ENCODE measurements at places on chromosomes 16 and 17.

- DNase-seq: no peak
These were observed 4.1 kb downstream of the CCDC102A start for GRCh38 chr16:57532266-57532625.

GRCh38 chr16:55045329-55045728 lies 114.7 kb downstream of the IRX5 start:
- DNase-seq: no peak

DNA sequence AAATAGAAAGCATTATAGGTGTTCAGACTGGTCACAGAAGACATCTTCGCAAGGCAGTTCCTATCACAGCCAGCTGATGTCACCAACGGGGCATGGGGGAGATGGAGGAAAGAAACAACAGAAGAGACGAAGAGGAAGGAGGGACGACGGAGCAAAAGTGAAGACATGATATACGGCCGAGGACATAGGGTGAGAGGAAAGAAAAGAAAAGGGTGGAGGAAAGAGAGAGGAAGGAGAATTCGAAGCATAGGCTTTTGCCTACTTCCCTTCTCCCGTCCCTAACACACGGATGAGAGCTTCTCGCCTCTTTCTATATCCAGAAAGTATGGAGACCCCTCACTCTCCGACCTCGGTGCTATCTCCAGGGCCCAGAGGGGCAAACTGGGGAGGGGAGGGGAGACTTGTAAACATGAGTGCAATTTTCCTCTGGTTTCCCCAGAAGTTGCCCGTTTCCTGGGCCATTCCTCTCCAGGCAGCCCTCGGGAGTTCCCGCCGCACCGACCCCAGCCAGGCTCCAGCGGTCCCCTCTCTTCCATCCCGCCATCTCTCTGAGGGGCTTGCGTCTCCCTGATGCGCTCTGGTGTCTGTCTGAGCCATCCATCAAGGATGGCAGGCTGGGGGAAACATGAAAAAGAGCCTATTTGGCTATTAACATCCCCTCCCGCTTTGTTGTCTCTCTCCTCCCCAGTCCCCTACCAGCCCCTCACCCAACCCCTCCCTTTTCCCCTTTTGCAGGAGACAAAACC lies 26.0 kb downstream of the COPZ2 start:
- DNase-seq: peak; percentile 67

DNA sequence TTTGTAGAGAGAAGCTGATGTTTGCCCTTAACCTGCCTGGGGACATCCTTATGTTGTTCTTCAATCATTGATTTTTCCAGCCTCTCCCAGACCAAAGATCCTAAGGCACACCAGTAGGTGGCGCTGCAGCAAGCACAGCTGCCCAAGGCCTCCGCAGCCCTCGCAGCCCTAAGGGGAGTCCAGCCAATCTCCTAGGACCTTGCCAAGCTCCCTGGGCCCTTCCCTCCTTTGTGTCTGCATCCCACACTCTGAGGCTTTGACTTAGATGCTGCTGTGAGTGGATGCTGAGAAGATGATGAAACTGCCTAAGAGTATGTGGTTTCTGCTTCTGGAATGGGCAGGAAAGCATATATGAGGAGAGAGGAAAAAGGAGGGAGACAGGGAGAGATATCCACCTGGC lies 47.1 kb downstream of the SPACA3 start:
- DNase-seq: no peak

GRCh38 chr16:24645739-24646645 lies 83.5 kb upstream of the TNRC6A start:
- DNase-seq: no peak
